ENCODE measurements at places on chromosomes 11 and 22. TPM values are rescaled to one million over a fixed set of nuclear protein-coding genes. Genes with fewer than 3 reads are reported as not detected.

Gene WNT11
- 0.96 TPM for total RNA-seq

Gene MPZL3
- total RNA-seq: 20.4 TPM

Gene INS
- total RNA-seq: not detected

Gene HOATZ
- not detected for total RNA-seq

Gene PLEKHB1
- total RNA-seq: 3.2 TPM

Gene C11orf86
- total RNA-seq: not detected

Gene ASPHD2
- total RNA-seq: 17.0 TPM

Gene SSTR3
- total RNA-seq: 2.2 TPM

Gene SPDYC
- total RNA-seq: not detected

Gene NPTXR
- 0.96 TPM for total RNA-seq

Measured in activated CD8-positive, alpha-beta memory T cell treated with anti-CD3 and anti-CD28 coated beads, Interleukin-2, amount 10 ng/mL, durations not matched to agents 7 days and 5 days (primary cell).